ENCODE measurements at places on chromosomes 3 and 15.
A peak's percentile ranks its signal among the peaks of the same experiment; 100 is the strongest.

GRCh38 chr15:94584833-94585244 lies 353.5 kb downstream of the MCTP2 start:
- DNase-seq, result no peak

- DNase-seq, result no peak
Observed at GRCh38 chr3:78979028-78979427, 788.8 kb downstream of the ROBO1 start.

DNA sequence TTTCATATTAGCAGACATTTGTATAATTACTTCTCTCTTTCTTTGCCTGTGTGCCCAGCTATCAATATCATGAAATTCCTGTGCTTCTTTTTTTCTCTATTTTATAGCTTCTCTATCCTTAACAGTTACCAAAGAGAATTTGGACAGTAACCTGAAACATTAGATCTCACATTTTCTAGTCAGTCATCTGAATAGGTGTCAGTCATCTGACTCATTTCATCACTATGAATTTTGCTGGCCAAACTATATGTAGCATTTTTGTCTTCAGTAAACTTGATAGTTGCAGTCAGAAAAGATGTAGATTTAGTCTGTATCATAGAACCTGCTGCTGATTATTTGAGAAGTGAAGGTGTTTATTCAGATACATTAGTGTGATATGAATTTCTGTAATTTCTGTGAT lies 52.6 kb downstream of the HMG20A start:
- DNase-seq, result no peak

DNA sequence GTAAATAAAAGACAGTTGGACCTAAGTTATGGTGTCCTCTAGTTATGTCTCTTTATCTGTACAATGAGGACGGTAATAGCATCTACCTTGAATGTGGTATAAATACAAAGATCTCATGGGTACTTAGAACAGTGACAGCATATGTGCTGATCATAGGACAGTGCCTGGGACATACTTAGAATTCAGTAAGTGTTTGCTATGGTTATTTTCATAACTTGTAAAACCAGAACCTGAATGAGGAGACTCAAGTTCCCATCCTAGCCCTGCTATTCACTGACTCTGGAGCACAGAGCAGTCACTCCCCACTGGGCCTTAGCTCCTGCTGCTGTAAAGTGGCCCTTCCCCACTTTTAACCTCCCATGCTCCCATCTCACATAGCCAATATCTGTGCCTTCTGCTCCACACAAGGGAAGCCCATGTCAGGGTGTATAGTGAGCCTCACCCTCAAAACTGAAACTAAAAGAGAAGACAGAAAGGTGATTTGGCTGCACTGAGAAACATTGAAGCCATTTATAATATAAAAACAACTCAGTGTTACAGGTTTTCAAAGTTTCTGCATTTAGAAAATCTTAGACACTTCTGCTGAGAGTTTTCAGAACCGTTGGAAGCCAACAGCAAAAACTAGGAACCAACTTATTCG lies 225.4 kb upstream of the UBE2E2 start:
- DNase-seq, result no peak

GRCh38 chr3:190533511-190534281 lies 19.8 kb downstream of the IL1RAP start:
- DNase-seq, result no peak

- no peak for DNase-seq
Observed at GRCh38 chr15:31200735-31201151, 99.2 kb upstream of the TRPM1 start.

DNA sequence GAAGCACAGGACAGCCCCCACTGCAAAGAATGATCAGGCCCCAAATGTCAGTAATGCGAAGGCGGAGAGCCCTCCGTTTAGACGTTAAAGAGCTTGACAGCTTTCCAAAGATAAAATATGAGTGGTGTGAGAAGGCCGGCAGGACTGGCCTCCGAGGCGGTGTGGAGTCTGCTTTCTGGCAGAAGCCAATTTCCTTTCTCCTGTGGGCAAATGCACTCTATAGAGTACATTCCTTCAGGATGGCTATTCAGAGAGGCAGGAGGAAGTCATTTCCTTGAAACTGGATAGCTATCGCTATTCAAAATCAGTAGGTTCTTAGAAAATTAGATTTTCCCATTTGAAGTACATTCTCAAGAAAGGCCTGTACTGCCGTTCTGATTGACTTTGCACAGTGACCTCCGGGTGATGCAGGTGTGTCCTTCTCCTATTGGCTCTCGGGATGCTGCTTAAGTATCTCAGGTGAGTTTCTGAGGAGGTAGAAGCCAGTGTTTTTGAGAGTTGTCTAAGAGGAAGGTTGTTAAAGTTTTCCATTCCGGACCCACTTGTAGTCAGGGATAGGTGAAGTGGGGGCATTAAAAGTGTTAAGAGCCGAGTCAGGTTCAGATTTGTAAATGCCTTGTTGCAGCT lies 72.8 kb upstream of the MYZAP start:
- no peak for DNase-seq

GRCh38 chr3:102810937-102811336 lies 376.1 kb downstream of the ZPLD1 start:
- no peak for DNase-seq

DNA sequence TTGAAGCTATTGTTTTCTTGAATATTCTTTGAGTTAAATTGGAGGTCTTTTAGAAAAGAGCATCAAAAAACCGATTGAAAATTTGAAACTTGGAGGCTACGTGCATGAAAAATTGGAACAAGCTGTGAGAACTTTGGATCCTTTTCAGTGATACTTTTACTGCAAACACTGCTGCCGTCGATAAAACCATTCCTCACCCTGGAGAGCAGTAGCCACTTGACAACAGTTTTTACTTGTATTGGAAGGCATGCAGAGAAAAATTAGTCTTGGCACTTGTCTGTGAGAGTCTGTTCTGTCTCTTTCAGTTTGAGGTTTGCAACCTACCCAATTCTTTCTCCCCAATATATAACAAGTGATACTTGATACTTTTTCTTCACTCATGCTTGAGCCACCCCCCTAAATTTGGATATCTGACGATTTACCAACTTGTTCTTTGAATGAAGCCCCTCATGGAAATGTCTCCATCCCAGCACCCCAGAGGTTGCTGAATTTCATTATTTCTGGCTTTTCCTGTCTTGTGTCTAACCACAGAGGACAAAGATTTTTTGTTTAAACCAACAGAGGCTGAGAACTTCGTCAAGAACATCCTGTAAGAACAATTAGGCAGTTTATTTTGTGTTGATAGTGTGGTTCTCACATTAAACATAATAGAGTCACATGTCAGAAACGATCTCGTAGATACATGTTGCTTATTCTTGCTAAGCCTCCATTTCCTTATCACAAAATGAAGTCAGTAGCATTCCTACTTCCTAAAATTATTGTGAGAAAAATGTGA lies 307.3 kb upstream of the PLSCR5 start:
- no peak for DNase-seq

DNA sequence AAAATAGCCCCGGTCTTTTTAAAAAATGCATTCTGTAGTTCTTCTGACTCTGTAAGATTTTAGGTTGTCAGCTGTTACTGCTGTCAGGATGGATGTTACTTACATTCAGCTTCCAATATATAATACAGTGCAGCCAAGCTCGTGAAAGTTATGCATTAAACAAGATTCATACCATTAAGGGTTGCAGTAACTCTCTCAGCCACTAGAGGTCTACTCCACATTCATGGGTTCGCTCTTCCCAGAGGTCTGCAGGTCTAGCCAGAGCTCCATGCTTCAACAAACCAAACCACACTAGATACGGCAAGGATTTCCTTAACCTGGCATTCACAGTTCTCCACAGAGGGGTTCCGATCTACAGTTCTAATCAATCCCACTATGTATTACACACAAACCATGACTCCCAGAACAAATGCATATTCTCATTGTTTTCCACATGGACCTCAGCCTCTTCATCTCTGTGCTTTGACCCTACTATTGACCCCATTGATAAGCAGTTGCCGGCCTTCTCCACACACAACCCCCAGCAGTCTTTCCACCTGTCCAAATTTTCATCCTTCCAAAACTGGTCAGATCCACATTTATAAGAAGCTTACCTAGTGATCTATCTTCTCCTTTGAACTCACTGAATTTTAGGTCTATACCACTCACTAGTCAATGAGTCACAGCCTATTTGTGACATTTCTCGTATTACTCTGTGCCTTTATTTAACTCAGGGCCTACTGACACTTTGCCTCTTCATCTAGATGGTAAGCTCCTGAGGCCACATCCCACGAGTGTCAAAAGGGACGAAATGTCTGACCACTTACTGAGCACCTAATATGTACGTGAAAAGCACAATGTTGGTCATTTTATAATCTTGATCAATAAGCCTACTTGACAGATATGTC lies 33.7 kb downstream of the RORA start:
- no peak for DNase-seq

DNA sequence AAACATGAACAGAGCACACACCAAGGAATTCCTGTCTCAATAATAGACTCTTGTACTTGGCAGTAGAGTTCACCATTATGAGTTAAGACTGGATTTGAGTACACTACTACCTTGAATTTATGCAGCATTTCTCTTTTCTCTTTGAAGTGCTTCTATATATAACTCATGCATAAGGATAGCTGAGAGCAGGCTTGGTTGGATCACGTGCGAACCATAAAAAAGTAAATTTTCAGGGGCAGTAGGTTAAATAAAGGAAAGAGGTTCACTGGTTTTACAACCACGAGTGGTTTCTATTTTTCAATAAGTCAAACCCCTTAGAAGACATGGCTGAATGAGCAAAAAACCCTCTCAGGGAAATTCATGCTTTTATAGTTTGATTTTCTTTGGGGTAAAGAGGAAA lies 28.6 kb upstream of the PDZRN3 start:
- DNase-seq, result peak; percentile 10

- DNase-seq, result no peak
Observed at GRCh38 chr3:142281474-142281873, 56.1 kb upstream of the GK5 start.

- no peak for DNase-seq
Observed at GRCh38 chr3:28013864-28014473, 227.4 kb upstream of the CMC1 start.

DNA sequence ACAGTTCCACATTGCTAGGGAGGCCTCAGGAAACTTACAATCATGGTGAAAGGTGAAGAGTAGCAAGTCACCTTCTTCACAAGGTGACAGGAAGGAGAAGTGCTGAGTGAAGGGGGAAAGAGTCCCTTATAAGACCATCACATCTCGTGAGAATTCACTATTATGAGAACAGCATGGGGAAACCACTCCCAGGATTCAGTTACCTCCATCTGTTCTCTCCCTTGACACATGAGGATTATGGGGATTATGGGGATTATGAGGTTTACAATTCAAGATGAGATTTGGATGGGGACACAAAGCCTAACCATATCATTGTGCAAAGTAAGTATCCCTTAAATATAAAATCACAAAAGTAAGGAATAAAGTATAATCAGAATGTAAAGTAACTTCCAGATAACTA lies 375.9 kb upstream of the NAALADL2 start:
- no peak for DNase-seq

DNA sequence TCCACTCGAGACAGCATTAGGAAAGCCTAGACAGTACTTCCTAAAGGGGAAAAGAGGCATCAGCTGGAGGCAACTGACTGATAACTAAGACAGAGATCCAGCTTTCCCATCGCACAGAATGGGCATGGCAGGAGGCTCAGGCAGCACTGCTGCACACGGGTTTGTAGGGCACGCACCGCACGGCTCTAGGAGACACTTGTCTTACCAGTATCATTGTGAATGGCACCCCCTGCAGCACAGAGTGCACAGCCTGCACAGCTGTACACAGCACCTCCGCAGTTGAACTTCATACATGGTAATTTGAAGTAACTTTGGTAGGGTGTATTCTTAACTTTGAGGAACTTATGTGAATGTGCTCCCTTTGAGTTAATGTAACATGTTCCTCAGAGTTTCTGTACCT lies 281.6 kb downstream of the PLCL2 start:
- no peak for DNase-seq

DNA sequence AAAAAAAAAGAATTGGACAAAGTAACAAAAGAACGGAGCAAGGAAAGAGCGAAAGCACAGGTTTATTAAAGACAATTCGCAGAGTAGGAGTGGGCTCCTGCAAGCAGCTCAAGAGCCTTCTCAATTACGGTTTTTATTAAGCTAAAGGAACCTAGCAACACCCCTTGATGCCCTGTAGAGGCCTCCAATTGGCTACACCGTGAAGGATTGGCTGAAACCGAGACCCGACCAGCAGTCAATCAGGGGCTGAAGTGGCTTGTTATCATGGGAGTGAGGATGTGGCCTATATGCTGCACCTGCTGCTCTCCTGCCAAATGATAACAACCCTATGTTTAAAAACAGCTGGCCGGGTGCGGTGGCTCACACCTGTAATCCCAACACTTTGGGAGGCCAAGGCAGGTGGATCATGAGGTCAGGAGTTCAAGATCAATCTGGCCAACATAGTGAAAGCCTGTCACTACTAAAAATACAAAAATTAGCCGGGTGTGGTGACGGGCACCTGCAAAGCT lies 20.4 kb upstream of the AP3B2 start:
- no peak for DNase-seq

DNA sequence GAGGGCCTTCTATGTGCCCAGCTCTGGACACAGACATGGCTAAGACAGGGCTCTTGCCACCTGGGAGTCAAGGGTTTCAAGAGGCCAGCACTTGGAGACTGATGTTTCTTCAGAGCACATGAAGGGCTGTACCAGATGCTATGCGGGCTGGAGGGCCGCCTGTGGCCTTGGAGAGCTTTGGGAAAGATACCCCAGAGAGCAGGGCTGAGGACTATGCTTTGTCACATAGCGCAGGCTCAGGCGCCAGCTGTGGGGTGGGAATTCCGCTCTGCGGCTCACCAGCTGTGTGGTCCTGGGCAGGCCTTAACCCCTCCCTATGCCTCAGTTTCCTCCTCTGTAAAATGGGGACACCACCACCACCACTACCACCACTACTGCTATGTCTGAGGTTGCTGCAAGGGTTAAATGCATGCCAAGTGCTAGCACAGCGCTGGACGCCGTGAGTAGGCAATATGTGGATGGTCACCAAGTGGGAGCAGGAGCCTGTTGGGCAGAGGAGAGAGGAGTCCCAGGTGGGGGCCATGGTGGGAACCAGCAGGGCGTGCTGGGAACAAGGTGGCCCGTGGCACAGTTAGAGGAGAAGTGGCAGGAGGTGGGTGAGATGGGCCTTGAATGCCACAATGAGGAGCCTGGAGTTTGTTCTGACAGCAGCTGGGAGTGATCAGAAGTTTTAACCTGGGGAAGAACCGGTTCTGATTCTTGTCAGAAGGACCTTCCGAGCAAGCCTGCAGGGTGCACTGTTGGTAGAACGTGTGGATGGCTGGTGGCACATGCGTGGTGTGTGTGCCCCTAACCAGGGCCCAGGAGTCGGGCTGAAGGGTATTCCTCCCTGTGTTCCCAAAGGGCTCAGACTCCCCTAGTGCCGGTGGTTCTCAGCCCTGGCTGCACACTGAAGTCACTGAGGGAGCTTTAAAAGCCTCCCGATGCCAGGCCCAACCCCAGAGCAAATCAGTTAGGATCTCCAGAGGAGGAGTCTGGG lies 41.7 kb downstream of the FEM1B start:
- DNase-seq, result no peak

All from NCI-H345 (cell line).